ENCODE measurements at places on chromosomes 1 and 21.

DNA sequence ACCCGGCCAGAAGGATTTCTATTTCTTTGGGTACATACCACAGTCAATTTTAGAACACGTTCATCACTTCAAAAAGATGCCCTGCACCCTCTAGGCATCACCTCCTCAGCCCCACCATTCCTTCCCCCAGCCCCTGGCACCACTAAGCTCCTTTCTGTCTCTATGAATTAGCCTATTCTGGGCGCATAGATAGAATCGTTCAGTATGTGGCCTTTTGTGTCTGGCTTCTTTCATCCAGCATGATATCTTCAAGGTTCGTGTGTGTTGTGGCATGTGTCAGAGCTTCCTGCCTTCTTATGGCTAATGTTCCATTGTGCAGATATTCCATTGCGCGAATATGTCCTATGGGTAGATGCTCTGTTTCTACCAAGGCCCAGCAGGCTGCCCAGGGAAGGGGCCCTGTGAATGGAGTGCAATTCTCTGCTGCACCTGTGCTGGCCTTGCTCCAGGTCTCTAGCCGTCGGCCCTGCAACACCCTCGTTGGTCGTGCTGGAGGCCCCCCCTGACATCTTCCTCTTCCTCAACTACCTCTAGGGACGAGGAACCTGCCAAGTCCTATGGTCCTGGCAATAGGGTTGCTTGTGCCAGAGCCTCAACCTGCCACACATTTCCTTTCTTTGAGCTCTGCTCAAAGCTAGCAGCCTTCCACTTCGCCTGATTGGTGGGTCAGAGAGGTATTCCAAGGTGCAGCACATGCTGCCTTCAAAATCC lies 113.5 kb downstream of the RIPK4 start:
- no peak for DNase-seq

GRCh38 chr1:53681351-53681976 lies 57.5 kb downstream of the GLIS1 start:
- DNase-seq, result no peak

- no peak for DNase-seq
Measured at GRCh38 chr1:228405200-228405978, 1.2 kb downstream of the TRIM11 start.

- DNase-seq, result no peak
Measured at GRCh38 chr1:2311184-2312032, 79.9 kb downstream of the MORN1 start.

DNA sequence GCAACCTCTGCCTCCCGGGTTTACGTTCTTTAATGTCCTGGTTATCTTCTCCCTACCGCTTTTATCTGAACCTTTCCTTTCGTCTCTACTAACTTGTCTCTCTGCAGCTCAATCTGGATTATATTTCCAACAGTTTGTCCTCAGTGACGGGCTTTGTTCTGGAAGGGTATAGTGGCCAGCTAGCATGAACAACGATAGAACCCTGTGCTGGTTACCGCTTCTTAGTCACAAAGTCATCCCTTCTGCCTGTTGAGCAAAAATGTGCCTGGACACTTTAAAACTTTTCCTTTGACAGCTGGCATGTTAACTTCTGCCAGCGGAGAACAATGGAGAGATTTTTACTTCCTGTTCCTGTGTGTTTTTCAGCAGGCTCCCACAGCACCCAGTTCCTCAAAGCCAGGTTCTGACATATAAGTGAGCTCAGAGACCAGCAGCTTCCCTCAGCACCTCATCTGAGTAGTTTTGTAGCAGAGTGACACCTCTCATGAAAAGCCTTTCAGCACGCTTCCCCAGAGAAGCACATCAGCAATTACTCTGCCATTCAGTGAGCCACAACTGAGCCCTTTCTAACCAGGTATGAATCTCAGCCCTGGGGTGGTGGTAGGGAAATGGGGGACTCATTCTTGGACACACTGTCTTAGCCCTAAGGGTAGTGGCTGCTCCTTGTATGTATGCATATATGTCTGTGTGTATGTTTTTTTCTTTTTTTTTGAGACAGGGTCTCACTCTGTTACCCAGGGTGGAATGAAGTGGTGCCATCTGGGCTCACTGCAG lies 23.6 kb upstream of the CCDC17 start:
- DNase-seq, result no peak

DNA sequence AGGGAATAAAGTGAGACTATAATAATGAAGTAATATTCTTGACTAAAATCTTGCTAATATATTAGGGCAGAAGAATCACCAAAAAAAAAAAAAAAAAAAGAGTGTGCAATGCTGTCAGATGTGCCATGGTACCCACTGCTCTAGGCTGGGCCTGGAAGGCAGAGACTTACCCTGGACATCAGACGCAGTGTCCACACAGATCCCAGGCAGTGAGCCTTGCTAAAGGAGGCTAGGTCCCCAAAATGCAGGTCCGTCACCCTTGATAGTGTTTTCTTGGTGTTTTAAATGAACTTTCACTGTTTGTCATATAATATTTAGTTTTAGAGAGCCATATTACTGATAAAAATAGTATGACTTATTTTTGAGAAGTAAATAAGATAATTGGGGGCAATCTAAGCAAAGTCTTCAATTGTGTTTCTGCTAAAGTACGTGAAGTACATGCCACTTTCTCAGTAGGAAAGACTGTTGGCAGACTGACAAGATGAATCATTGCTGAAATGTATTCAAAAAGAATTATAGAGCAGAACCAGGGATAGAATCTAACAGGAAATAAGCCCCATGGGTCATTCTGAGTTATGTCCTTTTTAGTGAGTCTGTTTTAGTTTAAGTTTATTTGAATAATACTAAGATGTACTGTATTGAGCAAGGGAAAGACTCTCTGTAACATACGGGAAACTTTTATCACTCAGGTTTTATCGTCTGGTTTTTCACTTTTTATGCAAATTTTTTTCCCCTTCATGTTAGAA lies 74.6 kb upstream of the PDC start:
- no peak for DNase-seq

- DNase-seq, result no peak
Measured at GRCh38 chr21:41695513-41695912, 71.3 kb downstream of the RIPK4 start.
